CD4-positive, alpha-beta T cell treated with Interleukin-2 at 100 ng/mL for 4 hours (primary cell): ENCODE measurements at places on chromosomes 7 and 10.

DNA sequence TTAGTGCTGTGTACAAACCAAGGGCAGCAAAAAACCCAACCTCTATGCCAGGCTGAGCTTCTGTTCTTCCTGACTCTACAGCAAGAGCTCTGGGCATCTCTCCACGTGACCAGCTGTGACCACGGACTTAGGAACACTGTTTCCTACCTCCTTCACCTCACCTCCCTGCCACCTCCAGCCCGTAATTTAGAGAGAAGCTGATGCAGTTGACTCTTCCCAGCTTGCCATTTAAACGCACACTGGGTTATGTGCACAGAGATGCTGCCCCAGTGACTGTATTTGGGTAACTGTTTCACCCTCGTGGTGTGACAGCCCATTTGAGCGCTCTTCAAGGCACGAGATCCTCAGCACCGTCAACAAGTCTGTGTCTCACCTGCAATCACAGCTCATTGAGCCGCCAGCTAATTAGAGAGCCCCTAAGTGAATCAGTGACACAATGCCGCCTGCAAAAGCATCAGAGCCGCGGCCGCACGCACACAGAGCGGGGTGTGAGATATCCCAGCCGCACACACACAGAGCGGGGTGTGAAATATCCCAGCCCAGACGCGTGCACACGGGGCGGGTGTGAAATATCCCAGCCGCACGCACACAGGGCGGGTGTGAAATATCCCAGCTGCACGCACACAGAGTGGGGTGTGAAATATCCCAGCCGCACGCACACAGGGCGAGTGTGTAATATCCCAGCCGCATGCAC, 319.7 kb downstream of the PTPRN2 start:
- no peak for DNase-seq

- no peak for DNase-seq
These were observed 557 bp downstream of the TMEM120A start for GRCh38 chr7:75993689-75994387.

DNA sequence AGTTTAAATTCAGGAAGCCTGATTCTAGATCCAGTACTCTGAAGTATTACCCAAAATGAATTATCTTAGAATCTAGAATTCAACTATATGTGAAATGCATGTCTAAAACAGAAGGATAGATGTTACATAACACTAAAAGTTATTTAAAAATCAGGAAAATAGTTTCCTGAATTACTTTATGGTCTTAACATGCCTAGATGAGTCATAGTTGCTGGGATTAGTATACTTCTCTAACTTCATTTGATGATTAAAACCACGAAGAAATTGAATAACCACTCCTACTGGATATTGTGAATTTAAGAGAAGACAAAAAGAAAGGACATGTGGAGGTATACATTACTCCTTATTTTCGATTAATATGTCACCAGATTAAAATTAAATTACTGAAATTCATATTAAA, 65.5 kb downstream of the ATAD1 start:
- DNase-seq = no peak

- DNase-seq = no peak
These were observed 197.3 kb downstream of the ETV1 start for GRCh38 chr7:13792208-13792607.

DNA sequence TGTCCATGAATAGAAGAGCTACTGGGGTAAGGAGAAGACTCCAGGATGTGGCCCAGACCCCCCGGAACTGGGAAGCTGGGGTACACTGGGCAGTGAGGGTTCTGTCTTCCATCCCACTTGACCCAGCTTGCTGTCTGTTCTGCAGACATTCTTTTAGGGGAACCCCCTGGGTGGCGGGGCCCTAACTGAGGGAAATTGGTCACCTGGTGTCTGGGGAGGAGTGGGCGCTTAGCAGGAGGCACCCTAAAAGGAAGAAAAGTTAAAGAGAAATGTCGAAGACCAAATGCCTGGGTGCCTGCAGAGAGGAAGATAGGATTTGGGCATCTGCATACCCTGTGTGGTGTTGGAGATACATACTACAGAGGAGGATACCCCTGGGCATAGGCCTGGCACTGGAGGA, 1.0 kb downstream of the AP1S1 start:
- DNase-seq = no peak

GRCh38 chr7:157439761-157440160, 103.0 kb downstream of the DNAJB6 start:
- DNase-seq = no peak

DNA sequence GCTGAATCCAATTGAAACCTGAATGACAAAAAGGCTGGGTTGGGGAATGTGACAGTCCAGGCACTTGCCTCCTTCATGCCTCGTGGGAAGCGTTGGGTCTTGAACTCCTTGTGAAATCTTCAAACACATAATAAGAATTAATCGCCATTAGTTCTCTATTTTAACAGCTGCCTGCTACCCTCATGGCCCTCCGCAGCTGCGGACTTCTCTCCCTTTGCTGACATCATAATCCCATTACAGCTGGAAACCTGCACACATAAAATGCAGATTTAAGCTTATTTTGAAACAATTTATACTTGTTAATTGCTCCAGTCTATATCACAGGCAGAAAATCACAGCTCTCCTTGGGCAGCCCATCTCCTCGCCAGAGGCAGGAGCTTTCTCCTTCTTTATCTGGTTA, 403.0 kb upstream of the MKI67 start:
- no peak for DNase-seq

- no peak for DNase-seq
These were observed 151.9 kb downstream of the NEURL1 start for GRCh38 chr10:103645141-103646054.

GRCh38 chr7:144026203-144026883, 22.4 kb upstream of the OR2A5 start:
- DNase-seq = no peak

DNA sequence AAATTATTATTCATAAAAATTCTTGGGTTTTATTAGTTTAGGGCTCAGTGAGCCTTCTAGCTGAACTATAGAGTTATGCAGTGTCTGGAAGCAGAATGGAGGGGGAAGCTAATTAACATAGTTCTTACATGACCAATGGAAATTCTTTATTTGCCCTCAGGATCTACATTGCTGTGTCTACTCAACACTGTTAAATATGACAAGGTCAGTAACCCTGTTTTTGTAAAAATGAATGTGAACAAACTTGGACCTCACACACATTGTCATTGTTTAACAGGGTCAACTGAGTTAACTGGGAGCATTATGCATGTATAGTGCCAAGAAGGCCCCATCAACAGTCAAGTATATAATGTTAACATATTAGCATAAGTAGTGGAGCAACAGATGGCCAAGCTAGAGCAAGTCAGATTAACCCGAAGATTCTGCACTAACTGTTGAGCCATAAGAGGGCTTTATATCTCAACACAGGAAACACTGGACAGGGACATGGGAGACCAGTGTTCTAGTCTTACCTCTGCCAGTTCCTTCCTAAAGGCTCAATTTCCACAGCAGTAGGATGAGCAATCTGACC, 122.5 kb upstream of the SEM1 start:
- no peak for DNase-seq
